Left renal cortex interstitium (tissue), 4 donors: ENCODE measurements at places on chromosomes 13 and 19.

DNA sequence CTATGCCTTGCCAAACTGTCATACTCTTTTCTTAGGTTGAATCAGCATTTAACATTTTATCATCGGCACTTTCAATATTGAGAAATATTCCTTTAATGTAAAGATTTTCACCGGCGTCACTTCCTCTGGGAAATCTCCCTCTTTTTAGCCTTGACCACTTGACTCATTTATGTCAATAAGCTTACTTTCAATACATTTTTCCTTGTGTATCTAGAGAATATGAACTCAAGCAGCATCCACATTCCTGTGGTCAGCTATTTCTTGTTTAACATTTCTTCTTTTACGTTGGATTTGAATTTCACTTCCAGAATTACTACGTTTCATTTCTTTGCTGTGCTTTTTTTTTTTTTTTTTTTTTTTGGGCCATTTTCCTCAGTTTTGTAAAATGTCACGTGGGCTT lies 271.2 kb upstream of the HTR2A start:
- DNase-seq = no peak

- DNase-seq = peak; percentile 63
Measured at GRCh38 chr19:45952686-45953505, 20.8 kb downstream of the NOVA2 start.

DNA sequence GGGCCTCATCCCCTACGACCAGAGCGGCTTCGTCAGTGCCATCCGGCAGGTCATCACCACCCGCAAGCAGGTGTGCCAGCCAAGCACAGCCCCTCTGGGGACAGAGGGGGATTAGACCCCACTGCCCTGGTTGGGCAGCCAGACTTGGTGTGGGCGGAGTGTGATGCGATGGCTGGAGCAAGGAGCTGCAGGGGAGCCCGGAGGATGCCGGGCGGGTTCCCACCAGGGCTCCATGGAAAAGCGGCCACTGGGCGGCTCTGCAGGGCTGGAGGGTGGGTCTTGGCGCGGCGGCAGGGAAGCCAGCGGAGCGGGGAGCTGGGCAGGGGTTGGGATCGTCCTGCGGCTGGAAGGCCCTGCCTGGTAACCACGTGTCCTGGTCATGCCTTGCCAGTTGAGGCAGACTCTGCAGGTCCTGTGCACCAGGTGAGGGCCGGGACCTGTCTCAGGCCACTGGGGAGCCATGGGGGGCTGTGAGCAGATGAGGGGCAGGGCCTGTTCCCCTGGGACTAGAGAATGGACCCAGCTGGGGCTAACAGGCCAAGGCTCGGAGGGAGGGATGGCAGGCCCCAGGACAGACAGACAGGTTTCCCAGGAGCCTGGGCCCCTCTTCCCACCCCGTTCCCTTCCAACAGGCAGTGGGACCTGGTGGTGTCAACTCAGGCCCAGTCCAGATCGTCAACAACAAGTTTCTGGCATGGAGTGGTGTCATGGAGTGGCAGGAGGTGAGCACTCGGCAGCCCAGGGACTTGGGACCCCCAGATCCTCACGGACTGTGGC lies 6.3 kb downstream of the PTOV1 start:
- no peak for DNase-seq

- DNase-seq = no peak
Measured at GRCh38 chr19:33590224-33590623, 31.5 kb upstream of the CHST8 start.

- DNase-seq = no peak
Measured at GRCh38 chr19:47227352-47228167, 3.4 kb downstream of the BBC3 start.

DNA sequence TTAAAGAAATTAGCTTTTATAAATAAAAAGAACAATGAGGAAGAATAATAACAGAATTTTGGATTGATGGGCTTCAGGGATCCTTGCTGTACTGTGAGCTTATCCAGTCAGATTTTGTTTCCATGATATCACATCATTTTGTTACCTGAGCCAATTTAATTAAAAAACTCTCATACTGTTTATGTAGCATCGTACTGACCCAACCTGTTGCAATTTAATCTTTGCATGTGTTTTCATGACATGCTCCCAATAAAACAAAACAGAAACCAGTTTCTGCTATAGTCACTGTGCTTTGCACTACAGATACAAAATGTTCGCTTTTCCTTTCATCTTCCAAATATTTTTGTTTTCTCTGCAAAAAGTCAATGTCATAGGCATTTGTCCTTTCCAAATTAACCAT lies 109.7 kb upstream of the RNF113B start:
- DNase-seq = no peak

DNA sequence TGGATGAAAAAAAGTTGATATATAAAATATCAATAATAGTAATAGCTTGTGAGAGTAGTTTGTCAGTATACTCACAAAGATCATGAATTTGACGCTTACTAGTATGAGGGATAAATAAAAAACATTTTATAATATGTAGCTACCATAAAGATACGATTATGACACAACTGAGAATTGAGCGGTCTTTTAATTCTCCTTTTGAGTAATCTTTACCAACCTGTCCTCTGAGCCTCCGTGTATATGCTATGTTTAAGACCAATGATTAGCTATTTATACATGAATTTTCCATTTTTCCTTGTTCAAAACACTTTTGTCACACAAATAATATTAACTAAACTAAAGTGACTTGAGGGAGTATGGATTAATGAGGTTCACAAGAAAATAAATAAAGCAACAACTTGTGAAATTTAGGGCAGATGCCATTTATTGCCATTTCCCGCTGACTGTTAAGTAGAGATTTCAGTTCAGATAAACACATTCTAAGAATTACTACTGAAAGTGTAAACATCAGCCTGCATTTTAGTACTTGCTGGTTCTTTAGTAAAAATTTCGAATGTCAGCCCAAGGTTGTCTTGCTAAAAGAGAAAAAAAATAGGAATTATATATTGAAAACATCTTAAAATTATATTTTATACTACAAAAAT lies 6.2 kb upstream of the IRS2 start:
- DNase-seq = no peak

DNA sequence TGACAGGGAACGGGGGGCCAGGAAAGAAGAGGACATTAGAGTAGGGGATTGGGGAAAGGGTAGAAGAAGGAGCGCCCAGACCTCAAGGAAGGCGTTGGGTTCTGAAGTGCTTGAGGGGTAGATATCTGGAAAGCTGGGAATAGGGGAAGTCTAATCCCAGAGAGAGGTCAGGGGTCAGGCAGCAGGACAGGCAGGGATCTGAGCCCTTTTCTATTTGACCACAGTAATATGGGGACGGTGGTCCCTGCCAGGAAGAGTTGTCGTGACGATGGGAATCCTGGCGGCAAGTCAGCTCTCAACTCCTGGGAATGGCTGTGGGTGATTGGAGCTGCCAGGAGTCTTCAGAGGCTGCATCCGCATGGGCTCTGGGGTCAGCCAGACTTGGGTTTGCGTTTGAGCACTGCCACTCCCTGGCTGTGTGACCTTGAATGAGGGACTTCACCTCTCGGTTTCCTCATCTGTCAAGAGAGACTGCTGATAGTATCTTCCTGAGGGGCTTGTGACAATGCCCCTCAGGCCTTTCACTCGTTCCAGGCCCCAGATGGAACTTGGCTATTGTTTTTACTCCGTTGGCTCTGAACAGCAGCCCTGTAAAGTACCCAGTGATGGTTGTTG lies 1.3 kb downstream of the AP2A1 start:
- DNase-seq = no peak

- DNase-seq = peak; percentile 8
Measured at GRCh38 chr13:107370015-107370785, 802.3 kb upstream of the ARGLU1 start.

DNA sequence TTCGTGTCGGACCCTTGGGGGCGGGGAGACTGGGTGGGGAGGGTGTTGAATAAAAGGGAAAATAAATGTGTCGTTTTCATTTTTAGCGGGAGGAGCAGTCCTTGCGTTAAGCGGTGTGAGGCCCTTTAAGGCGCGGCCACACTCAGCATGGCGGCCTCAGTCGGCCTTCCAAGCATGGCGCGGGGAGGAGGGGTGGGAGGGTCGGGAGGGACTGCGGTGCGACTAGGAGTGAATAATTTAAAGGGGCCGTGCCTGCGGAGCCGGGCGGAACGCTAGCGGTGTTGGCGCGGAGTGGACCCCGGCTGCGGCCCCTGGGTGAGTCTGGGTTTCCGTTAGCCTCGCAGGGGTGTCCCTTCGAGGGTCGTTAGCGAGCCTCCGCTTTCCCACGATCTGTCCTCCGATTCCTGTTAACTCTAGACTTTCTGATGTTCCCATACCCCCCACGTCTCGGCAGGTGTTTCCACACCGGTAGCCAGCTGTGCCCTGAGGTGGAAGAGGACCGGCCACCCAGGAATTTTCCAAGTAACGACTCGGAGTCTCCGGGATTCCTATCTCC lies 1.5 kb upstream of the PNPLA6 start:
- DNase-seq = peak; percentile 78

GRCh38 chr13:108214441-108215271 lies 680 bp downstream of the LIG4 start:
- DNase-seq = no peak

DNA sequence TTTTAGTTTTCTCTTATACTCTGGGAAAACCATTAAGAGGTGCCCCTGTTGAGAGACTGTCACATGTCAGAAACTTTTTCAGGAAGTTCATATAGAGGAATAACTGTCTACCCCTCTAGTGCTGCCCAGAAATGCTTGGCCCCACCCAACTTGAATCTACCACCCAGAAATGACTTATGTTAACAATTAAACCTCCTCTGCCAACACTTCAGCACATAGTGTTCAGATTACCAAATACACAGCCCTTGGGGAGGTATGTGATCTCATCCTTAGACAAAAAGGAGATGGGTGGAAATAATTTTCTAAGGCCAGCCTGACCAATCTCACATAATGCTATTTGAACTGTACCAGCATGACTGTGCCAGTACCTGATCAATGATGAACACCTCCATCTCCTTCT lies 35.6 kb downstream of the CCDC169 start:
- DNase-seq = no peak

GRCh38 chr13:30181888-30182651 lies 125.3 kb downstream of the KATNAL1 start:
- DNase-seq = no peak

DNA sequence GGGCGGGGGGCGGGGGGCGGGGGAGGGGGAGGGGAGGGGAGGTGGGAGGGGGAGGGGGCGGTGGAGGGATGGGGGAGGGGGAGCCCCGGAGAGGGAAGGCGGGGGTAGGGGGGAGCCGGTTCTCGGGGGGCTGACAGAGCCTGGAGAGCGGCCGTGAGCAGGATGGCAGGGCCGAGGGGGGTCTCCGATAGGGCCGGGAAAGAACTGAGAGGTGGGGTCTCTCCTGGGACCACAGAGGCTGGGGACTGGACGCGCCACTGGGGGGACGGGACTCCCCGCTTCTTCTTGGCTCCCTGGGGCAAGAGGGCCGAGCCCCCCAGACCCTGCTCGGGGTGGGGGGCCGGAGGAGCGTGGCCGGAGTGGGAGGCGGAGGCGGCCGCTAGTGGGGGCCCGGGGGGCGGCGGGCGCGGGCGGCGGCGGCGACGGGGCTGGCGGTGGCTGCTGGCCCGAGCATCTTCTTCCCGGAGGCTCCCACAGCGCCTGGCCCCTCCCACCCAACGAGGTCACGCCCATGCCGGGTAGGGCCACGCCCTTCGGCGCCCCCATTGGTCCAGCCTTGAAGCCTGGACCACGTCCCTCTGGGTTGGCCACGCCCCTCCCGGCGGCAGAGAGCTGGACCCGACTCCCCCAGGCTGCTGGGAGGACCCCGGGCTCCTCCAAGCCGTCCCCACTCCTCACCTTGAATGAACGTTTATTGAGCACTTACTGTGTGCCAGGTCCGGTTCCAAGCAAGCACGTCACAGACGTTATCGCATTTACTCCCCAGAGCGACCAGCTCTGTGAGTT lies at the start of gene NOVA2:
TSS of gene NOVA2 (minus strand) at position 313 of the 786 bp plus-strand sequence. CDS start 514 bp downstream, outside the sequence.
- no peak for DNase-seq

GRCh38 chr19:4064496-4065260 lies 2.0 kb downstream of the ZBTB7A start:
- DNase-seq = no peak

DNA sequence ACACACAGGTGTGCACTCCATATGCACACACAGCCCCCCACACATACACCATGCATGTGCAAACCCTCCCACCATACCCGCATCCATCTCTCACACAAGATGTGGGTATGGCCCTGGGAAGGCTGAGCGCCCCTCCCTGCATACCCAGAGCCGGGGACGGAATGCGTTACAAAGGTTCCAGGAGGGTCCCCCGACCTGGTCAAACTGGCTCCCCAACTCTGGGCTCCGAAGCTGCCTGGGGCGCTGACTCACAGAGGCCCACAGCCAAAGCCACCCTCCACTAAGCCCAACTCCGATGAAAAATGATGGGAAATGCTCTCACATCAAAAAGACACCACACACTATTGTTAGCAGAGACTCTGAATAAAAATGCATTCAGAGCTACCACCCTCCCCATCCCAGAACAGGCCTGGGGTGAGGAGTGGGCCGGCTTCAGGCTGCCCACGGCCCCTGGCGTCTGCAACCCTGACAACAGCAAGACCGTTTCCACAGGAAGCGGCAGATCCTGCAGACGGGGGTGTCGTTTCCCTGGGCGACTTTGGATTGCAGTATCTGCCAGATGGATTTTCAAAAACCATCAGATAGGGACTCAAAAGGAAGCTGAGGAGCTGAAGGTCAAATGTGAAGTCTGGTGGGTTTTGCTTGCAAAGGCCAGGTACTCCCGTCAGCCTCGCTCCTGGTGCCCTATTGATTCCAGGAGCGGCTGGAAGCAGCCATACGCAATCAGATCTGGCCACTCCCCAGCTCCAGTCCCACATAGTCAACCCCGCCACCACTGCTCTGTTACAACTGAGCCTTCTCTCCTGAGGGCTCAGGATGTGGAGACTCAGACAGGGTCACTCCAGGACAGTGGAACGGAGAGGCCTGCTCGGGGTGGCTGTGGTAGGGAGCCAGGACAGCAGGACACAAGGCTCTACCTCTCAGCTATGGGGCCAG lies 14.3 kb downstream of the PEPD start:
- no peak for DNase-seq

- no peak for DNase-seq
Measured at GRCh38 chr13:40958655-40959054, 60.5 kb downstream of the ELF1 start.

- DNase-seq = no peak
Measured at GRCh38 chr13:90798381-90798780, 549.1 kb upstream of the MIR17HG start.

DNA sequence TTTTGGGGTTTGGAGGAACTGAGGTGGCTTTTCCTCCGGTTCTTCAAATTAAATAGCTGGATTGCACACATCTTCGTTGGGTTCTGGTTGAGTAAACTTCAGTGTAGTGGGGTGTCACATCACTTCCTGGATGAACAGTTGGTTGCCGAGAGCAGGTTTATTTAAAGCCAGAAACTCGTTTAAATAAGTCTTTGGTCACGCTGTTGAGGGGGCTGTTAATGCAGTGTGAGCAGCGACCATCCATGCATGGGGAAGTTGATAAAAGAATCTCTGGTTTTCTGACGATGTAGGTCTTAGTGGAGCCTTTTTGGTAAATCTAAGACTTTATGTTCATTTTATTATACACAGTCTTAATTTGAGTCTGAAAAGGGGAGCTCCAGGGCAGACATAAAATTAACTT lies 351.2 kb upstream of the ARGLU1 start:
- peak; percentile 34 for DNase-seq
